ENCODE measurements at places on chromosomes 16 and 17.

- DNase-seq, result no peak
These were observed at the start of gene TOX3 for GRCh38 chr16:52547004-52547833. TSS of gene TOX3 (minus strand) at chr16:52547143. CDS start at chr16:52546723, 420 bp downstream.

GRCh38 chr16:65473699-65474098 lies 351.8 kb upstream of the CDH11 start:
- DNase-seq, result no peak

GRCh38 chr16:52553322-52553721 lies 6.4 kb upstream of the TOX3 start:
- DNase-seq, result no peak

- no peak for DNase-seq
These were observed 21.9 kb downstream of the SGSH start for GRCh38 chr17:80198144-80198661.

Data from fibroblast of skin of back (primary cell).